Caco-2 (cell line): ENCODE measurements at places on chromosomes 7 and 10. TPM values are rescaled to one million over a fixed set of nuclear protein-coding genes. Genes with fewer than 3 reads are reported as not detected.

The HDAC9 gene
- total RNA-seq: 0.27 and 0.81 TPM in 2 replicates

The IDI2 gene
- total RNA-seq: not detected in 2 replicates

The C10orf67 gene
- not detected in 2 replicates for total RNA-seq

The IFIT2 gene
- 0.43 and 0.56 TPM in 2 replicates for total RNA-seq

The TNS3 gene
- total RNA-seq: 252 and 263 TPM in 2 replicates

The CHAT gene
- total RNA-seq: 0.18 and 0.32 TPM in 2 replicates

The PRLHR gene
- total RNA-seq: not detected in 2 replicates

The KAZALD1 gene
- total RNA-seq: 41.3 and 42.3 TPM in 2 replicates

The SPACDR gene
- 0.41 and 0.84 TPM in 2 replicates for total RNA-seq

The AKR1C4 gene
- 0.25 and 0.28 TPM in 2 replicates for total RNA-seq

The PTPRN2 gene
- total RNA-seq: 1.4 and 2.6 TPM in 2 replicates

The NME8 gene
- total RNA-seq: not detected in 2 replicates

The AIMP2 gene
- total RNA-seq: 85.1 and 96.3 TPM in 2 replicates

The PON1 gene
- total RNA-seq: not detected in 2 replicates

The MEOX2 gene
- not detected in 2 replicates for total RNA-seq

The IKZF1 gene
- total RNA-seq: not detected in 2 replicates

The HMX2 gene
- total RNA-seq: 1.4 and 1.7 TPM in 2 replicates

The CNNM1 gene
- total RNA-seq: not detected in 2 replicates

The TRIM74 gene
- 0.39 TPM in 1 of 2 replicates, not detected in the other for total RNA-seq

The HSPA12A gene
- 22.9 and 27.0 TPM in 2 replicates for total RNA-seq

The BCL7B gene
- 74.5 and 74.6 TPM in 2 replicates for total RNA-seq

The TMEM225B gene
- 0.27 TPM in 1 of 2 replicates, not detected in the other for total RNA-seq

The RBP3 gene
- total RNA-seq: not detected in 2 replicates

The ADAM12 gene
- total RNA-seq: not detected in 2 replicates

The AOAH gene
- not detected in 2 replicates for total RNA-seq
